BJ (cell line): ENCODE measurements at places on chromosomes 4 and X. TPM values are rescaled to one million over a fixed set of nuclear protein-coding genes. Genes with fewer than 3 reads are reported as not detected.
A peak's percentile ranks its signal among the peaks of the same experiment; 100 is the strongest.

The XK gene
- polyA plus RNA-seq, result not detected in 2 replicates

GRCh38 chrX:134688839-134689238 lies 30.6 kb upstream of the PLAC1 start:
- DNase-seq, result no peak

DNA sequence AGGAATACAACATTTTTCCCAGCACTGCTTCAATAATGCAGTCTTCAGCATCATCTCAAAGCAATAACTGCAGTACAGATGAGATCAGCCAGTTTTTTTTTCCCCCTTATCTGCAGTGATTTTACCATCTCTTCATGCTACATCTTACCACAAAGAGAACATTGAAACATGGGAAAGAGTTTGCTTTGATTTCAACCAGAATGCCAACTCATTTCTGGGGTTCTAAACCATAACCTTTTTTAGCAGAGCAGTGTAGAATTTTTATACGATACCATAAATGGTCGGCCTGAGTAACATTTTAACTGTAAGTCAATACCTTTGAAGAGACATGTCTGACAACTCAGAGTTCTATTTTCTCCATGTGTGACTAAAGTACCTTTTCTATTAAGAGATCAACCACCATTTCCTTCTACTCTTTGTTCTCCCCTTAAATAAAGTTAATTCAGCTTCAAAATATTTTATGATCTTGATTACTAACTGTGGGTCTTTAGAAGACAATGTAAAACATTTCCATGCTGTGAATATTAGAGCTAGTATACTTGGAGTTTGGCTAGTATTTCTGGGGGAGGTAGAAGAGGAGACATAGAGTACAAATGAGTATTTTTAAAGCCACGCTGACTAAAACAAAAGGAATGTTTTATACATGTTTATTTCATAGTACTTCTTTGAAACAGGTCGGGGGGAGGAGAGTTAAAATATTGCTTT lies 69.1 kb downstream of the TET2 start:
- DNase-seq, result no peak

DNA sequence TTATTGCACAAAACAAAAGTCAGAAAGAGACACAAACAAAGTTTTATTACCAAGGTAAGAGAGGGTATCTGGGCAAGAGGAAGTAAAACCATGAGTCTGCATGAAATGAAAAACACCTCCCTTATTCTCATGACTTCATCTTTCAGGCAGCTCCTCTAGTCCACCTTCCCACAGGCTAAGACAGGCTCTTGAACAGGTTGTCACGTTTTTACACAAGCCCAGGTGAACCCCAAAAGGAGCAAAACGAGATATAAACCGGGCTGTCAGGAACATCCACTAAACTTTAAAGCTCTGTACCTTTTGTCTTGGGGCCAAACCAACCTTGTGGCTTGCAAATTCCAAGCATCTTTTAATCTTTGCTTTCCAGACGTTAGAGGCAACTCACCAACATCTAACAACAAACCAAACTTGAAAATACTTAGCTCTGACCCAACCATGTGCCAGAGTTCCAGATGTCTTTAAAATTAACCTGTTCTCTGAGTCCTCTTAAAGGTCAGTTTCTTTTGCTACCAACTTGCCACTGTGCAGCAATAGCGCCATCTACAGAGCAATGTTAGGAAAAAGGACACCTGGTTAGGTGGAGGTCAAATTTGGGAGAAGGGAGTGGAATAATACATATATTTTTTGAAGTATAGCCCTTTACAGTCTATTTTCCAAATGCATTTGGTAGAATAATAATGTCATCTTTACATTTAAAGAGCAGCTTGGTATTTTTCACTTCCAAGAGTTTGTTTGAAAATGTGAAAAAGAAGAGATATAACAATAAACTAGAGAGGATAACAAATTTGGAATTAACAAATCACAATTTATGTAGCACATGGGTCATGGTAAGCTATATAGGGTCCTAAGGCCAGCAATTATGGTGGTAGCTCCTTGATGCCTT lies 73.1 kb downstream of the QRFPR start:
- DNase-seq, result peak; percentile 8

DNA sequence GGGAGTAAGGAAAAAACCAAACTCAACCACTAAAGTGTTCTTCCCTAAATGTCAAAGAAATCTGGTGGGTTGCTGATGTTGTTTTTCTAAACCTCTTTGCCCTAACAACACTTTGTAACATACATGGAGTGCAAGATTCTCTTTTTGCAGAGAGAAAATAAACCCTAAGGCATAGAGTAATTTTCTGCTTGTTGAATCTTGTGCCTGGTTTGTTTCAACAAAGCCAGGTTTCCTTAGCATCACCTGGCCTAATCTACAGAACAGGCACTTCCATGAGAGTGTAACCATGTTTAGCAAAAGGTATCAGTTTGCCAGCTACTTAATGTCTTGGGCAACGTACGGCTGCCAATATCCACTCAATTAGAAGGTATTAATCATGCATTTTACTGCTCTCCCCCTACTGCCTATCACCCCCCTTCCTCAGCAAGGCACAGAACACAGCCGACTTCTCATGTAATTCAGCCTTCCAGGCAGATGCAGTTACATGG lies 219.2 kb downstream of the MAML3 start:
- DNase-seq, result no peak

- no peak for DNase-seq
Observed at GRCh38 chr4:2343476-2343875, 75.0 kb downstream of the ZFYVE28 start.

The ASB11 gene
- polyA plus RNA-seq, result not detected in 2 replicates

The LRP2BP gene
- 0.13 and 0.15 TPM in 2 replicates for polyA plus RNA-seq

DNA sequence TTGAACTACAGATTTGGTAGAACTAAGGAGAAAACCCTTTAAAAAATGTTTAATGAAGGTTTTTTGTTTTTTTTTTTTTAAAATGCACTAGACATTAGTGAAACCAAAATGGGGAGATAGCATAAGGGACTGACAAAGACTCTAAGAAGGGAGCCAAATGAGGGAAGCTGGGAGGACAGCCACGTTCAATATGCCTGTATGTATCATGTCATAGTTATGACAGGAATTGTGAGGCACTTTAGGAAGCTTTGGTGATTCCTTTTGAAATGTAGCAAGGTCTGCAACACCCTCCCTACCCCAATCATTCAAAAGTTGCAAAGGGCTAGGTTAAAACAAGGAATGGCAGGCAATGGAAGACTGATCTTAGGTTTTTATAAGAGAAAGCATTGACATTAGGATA lies 526.0 kb downstream of the TLL1 start:
- no peak for DNase-seq

The LRRC66 gene
- 0.21 and 0.28 TPM in 2 replicates for polyA plus RNA-seq

DNA sequence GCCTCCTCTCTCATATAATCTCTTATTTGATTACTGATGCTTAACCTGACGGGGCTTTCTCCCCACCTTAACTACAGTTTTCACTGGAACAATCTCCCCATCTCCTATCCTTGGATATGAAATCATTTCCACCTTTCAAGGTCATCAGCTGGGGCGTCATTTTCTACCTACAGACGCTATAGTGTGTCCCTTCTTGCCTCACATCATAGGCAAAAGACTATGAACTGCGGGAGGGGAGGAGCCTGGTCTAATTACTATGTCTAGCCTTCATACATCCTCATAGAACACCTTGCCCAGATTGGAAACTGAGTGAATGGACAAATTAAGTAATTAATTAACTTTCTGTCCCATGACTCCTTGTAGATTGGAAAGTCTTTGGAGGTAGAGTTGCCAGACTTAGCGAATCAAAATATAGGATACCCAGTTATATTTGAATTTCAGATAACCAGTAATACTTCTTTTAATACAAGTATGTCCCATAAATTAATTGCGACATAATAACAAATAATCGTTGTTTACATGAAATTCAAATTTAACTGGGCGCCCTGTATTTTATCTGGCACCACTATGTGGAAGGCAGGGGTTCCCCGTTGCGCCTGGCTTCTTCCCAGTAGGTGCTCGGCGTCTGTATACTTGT lies 752 bp upstream of the ATP6AP2 start:
- DNase-seq, result no peak

DNA sequence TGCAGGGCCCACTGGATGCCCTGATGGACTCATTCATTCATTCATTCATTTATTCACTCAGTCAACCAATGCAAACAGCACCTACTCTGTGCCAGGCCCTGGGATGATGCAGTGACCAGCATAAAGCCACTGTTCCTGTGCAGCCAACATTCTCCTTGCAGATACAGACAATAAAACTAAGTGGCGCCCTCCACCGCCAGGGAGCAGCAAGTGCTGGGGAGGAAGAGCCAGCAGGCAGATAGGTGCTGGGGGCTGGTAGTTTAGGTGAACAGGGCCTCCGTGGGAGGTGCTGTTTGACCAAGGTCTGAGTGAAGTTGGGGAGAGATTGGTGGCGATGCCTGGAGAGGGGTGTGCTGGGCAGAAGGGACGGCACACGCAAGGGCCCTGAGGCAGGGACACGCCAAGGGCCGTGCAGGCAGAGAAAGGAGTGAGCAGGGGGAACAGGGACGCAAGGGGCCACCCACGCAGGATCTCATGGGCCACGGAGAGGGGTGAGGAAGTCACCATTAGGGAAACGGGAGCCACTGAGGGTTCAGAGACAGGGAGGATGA lies 65.5 kb downstream of the WFS1 start:
- no peak for DNase-seq

DNA sequence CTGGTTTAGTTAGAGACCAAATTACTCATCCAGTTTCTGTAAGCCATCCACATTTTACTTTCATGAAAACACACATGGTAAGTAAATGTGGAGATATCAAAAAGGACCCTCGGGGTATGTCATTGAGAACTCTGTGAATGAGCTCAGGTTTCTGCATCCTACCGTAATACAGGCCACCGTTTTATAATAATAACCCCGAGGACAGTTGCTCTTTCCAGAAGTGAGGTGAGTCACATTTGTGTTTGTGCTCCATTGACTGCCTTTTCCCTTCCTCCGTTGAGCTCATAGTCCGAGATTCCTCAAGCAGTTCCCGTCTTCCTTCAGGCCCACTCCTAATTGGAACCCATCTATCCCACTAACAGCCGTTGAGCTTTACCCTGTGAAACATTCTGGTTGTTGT lies 95.3 kb downstream of the GRID2 start:
- DNase-seq, result no peak

DNA sequence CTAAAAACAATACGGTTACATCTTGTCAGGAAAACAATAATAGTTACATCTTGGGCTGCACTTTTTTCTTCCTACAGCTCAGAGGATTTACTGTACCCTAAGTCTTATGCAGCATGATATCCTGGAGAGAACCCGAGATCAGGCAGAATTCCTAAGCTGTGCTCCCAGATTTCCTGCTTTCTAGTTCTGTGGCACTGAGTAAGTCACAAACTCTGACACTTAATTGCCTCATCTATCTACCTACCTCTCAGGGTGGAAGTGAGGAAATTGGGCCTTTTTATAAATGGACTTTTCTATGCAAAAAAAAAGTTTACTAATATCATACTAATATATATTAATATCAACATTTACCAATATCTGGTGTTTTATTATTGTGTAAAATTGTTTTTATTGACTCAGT lies 438.5 kb downstream of the INPP4B start:
- no peak for DNase-seq

- DNase-seq, result peak; percentile 26
Observed at GRCh38 chr4:113141901-113142346, 92.5 kb downstream of the ANK2 start.

DNA sequence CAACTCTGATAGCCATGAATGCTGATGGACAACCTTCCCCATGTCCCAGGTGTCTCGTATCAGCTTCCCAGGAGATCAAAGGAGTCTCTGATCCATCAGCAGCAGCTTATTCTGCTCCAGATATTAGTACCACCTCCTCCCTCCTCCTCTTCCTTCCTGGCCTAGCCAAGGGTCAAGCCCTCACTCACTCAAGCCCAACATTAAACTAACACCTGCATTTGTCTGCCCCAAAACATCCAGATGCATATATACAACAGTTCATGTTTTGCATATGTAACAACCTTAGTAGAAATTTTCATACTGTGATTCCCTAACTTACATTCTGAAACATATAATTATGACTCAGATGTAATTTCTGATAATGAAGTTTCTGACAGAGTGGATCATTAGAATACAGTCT lies 29.9 kb downstream of the BCLAF3 start:
- DNase-seq, result no peak

GRCh38 chrX:43813898-43814297 lies 68.4 kb downstream of the MAOB start:
- no peak for DNase-seq

The GK gene
- 5.6 and 8.6 TPM in 2 replicates for polyA plus RNA-seq

- no peak for DNase-seq
Observed at GRCh38 chrX:103629318-103630170, 769 bp downstream of the TCEAL1 start.

GRCh38 chr4:109032671-109033070 lies 269.8 kb downstream of the COL25A1 start:
- no peak for DNase-seq

DNA sequence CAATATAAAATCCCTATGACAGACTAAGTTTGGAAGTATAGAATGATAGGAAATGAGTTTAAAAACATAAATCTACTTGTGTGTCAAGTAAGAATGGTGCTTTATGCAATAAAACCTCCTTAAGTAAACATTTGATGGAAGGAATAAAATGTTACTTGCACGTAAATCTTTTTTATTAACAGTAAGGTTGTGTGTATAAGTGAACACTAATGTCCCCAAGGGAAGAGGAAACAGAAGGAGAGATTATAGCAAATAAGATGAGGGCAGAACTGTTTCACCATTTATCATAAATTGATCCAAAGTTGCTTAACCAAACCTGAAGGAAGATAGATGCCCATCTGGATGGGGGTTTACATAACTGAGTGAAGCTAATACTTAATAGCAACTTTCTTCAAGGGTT lies 86.8 kb downstream of the FRMPD4 start:
- no peak for DNase-seq

GRCh38 chr4:181701214-181701613 lies 542.0 kb upstream of the TENM3 start:
- no peak for DNase-seq

DNA sequence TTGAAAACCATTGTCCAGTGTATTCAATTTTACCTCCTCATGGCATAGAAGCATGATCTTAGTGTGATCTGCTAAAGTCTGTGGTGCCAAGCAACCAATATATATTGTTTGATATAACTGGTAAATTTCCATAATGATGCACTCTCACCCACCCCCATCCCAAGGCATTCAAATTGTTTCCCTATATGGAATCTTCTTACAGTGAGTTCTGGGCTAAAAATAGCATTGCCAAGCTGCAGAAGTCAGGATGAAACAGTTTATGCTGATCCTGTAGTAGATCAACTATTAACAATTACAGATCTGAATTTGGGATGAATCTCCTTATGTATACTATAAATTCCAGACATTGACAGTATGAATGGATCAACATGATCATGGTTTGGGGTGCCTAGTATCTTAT lies 20.9 kb downstream of the FGF13 start:
- no peak for DNase-seq

- no peak for DNase-seq
Observed at GRCh38 chrX:24023972-24024669, 2.9 kb downstream of the KLHL15 start.

The UGT2B15 gene
- polyA plus RNA-seq, result not detected in 2 replicates

GRCh38 chr4:154566639-154567204 lies 3.9 kb downstream of the FGB start:
- no peak for DNase-seq

The SSX2B gene
- polyA plus RNA-seq, result not detected in 2 replicates
